ENCODE measurements at places on chromosomes 3 and 15.

- DNase-seq: no peak
Measured at GRCh38 chr15:43958861-43959330, 132.1 kb downstream of the WDR76 start.

DNA sequence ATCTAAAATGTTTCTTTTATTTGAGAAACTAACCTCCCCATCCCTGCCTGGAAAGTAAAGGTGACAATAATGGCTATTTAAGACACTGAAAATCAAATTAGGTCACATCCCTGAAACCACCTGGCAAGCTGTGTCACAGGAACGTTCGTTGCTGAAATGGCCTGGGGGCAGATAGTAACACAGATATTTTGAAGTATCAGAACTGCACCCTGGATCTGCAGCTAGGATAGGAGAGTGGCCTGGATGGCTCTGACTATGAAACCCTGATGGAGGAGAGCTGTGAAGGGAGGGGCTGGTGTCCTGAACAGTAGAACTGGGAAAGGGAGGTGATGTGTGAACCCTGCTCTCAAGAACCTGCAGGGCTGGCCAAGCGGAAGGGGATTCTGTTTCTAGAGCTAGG lies 648.3 kb upstream of the CFAP20DC start:
- DNase-seq: no peak

DNA sequence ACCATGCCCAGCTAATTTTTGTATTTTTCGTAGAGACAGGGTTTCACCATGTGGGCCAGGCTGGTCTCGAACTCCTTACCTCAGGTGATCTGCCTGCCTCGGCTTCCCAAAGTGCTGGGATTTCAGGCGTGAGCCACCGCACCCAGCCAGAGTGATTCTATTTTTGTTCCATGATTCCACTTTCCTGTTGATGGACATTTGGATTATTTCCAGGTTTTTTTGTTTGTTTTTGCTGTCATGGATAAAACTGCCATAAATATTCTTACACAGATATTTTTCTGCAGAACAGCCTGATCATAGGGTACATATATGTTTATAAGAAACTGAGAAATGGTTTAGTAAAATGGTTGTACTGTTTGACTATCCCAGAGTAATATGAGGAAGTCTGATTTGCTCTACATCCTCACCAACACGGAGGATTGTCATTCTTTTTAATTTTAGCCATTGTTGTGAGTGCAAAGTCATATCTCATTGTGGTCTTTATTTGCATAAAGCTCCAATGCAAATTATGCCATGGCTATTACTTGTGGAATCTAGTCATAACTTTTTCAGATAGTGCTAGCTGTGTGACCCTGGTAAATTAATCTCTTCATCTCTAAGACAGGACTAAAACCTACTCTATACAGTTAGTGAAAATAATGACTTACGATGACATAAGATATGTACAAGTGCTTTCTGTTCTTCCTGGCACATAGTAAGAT lies 42.7 kb downstream of the MAP6D1 start:
- DNase-seq: no peak

- no peak for DNase-seq
Measured at GRCh38 chr3:54374214-54374852, 252.0 kb downstream of the CACNA2D3 start.

DNA sequence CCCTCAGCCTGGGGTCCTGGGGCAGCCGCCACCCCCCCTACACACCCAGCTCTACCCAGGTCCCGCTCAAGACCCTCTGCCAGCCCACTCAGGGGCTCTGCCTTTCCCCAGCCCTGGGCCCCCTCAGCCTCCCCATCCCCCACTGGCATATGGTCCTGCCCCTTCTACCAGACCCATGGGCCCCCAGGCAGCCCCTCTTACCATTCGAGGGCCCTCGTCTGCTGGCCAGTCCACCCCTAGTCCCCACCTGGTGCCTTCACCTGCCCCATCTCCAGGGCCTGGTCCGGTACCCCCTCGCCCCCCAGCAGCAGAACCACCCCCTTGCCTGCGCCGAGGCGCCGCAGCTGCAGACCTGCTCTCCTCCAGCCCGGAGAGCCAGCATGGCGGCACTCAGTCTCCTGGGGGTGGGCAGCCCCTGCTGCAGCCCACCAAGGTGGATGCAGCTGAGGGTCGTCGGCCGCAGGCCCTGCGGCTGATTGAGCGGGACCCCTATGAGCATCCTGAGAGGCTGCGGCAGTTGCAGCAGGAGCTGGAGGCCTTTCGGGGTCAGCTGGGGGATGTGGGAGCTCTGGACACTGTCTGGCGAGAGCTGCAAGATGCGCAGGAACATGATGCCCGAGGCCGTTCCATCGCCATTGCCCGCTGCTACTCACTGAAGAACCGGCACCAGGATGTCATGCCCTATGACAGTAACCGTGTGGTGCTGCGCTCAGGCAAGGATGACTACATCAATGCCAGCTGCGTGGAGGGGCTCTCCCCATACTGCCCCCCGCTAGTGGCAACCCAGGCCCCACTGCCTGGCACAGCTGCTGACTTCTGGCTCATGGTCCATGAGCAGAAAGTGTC lies 30.2 kb downstream of the PTPN23 start:
- DNase-seq: no peak

DNA sequence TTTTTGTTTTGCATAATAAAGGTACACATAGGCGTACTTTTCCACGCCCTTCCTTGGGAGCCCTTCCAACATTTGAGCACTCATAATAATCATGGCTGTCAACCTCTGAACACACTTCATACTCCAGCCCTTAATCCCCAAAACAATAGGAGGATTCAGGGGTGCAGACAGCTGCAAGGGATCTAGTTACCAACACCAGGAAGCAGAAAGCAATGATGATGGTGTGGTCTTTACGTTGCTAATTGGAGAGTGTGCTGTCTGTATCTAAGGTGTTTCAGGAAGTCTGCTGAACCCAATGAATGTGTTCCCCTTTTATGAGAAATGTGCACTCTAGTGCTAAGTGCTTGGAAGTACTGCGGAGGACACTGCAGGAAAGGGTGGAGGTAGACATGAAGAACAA lies 60.3 kb upstream of the PDZRN3 start:
- DNase-seq: no peak

GRCh38 chr3:83039422-83039821 lies 1278.0 kb upstream of the GBE1 start:
- DNase-seq: no peak

DNA sequence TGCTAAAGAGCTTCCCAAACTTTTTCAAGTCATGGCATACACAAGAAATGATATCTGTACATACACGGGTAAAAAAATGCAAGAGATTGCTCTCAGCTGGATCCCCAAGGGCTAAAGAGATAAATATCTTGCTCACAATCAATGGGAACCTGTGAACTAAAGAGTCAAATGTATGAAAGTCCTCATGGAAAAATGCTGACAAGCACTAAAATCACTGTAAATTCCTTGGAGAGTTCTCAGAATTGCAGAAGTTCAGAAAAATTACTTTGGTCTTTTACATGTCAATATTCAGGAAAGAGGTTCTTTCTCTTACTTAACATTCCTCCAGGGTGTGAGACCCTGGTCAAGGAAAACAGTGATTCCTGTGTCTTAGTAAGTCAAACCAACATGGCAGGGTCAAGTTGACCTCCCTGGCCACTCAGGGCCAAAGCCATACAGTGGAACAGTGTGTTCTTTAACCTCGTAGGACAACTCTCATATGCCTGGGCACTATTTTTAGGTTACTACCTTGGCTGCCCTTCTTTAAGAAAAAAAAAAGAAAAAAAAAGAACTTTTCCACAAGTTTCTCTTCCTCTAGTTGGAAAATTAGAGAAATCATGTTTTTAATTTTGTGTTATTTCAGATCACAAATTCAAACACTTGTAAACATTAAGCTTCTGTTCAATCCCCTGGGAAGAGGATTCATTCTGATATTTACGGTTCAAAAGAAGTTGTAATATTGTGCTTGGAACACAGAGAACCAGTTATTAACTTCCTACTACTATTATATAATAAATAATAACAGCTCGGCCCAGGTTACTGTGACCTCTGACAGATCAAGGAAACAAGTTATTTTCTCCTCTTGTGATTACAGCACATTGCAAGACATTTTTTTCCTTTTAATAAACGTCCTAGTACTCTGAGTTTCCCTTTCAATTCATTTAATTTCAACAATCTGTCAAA lies 12.5 kb downstream of the SSR3 start:
- no peak for DNase-seq

- DNase-seq: no peak
Measured at GRCh38 chr3:25235466-25235865, 192.6 kb upstream of the RARB start.

- no peak for DNase-seq
Measured at GRCh38 chr3:99950921-99951320, 133.3 kb downstream of the CMSS1 start.

GRCh38 chr3:31858439-31858838 lies 122.6 kb downstream of the OSBPL10 start:
- DNase-seq: no peak

- DNase-seq: no peak
Measured at GRCh38 chr15:66703540-66703941, 1.5 kb downstream of the SMAD6 start.

DNA sequence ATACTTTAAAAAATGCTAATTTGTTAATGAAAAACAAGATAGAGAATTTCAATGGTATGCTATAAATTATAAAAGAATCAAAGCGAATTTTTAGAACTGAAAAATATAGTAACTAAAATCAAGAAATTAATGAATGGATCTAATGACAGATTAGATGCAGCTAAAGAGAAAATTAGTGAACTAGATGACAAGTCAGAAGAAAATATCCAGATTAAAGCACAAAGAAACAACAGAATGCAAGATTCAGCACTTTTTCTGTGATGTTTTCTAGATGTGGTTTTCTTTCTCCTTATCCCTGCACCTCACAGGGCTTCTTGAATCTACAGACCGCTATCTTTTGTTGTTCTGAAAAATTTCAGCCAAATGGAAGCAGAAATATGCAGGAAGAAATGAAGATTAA lies 54.4 kb downstream of the INO80 start:
- DNase-seq: no peak

GRCh38 chr3:107068980-107069379 lies 308.3 kb upstream of the CCDC54 start:
- no peak for DNase-seq

DNA sequence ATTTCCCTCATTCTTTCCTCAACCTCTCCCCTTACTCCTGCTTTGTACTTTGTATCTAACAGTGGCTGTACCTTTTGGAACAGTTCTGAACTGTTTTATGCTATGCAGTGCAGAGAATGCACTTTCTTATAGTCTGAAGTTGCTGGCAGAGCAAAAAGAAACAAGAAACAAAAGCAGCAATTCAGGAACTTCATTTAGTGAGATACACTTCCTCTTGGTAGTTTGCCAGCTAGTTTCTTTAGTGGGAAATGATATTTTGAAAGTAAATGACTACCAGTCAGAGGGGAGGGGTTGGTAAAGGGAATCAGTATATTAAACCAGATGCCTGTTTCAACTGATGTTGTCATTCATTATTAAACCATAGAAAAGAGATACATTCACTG lies 55.0 kb upstream of the CHD2 start:
- DNase-seq: no peak

GRCh38 chr3:11238060-11238459 lies 34.1 kb upstream of the ATG7 start:
- no peak for DNase-seq

- DNase-seq: no peak
Measured at GRCh38 chr3:83096-83495, 113.5 kb upstream of the CHL1 start.

GRCh38 chr15:67922971-67923945 lies 83.4 kb upstream of the RNU6-1 start:
- no peak for DNase-seq

- DNase-seq: no peak
Measured at GRCh38 chr3:188489639-188490405, 335.9 kb downstream of the LPP start.

DNA sequence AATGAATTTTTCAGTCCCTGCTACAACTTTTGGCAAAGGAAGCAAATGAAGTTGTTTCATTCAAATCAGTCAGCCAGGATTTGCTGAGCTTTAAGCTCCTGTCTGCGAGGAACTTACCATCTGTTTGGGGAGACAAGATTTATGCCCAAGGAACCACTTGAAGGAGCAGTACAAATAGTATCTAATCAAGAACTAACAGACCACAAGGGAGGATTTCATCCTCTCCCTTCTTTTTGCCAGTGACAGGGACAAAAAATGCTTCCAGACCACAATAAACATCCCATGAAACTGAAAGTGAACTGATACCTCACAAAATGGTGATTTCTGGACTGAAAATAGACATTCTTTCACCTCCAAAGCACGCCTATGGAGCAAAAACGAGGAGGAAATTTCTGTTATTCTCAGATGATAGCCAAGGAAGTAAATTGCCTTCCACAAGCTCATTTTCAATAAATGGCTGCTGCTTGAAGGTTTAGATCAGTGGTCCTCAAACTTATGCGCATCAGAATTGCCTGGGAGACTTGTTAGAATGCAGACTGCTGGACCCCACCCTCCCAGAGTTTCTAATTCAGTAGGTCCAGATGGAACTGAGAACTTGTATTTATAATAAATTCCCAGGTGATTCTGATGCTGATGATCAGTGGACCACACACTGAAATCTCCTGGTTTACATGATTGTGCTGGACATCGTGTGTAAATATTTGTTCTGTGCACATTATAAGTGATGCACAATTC lies 202.4 kb upstream of the GADL1 start:
- no peak for DNase-seq

- no peak for DNase-seq
Measured at GRCh38 chr15:66480267-66480666, 17.3 kb downstream of the SNAPC5 start.

GRCh38 chr3:111714305-111714704 lies 119.2 kb upstream of the ZBED2 start:
- DNase-seq: no peak

Data from T-helper 2 cell (primary cell).